ENCODE measurements at places on chromosomes 3 and 15. TPM values are rescaled to one million over a fixed set of nuclear protein-coding genes. Genes with fewer than 3 reads are reported as not detected.

GRCh38 chr3:195715134-195715533 lies 5.6 kb upstream of the MUC20 start:
- DNase-seq = no peak
- no peaks in the 10 kb centered on the region for H3K27me3 ChIP-seq
- peaks cover 13% of the 10 kb centered on the region for H3K36me3 ChIP-seq
- H3K4me3 ChIP-seq = no peak overlapping the region
- no peak overlapping the region for H3K27ac ChIP-seq

ALDH1A2 gene
- 0.19 TPM for total RNA-seq

GOLGA8M gene
- 0.46 TPM for total RNA-seq

DNA sequence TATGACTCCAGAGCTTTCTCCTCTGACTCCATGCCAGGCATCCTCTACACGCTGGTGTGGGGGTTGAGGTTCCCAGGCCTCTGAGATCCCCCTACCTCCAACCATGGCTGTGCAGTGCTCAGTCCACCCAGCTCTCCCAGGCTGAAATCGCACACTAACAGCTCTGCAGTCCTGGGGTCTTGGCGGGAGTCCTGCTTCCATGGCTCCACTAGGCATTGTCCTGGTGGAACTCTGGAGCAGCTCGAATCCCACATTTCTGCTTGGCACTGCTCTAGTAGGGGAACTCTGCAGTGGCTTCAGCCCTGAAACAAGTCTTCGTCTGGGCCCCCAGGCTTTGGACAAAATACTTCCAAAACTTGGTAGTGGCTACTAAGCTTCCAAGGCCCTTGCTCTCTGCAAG lies 50.7 kb downstream of the ROPN1B start:
- peaks cover 6% of the 10 kb centered on the region for H3K36me3 ChIP-seq
- H3K4me1 ChIP-seq = no peaks in the 10 kb centered on the region
- no peak overlapping the region for H3K4me3 ChIP-seq
- no peak overlapping the region for H3K27ac ChIP-seq
- H3K27me3 ChIP-seq = no peaks in the 10 kb centered on the region

GALNT15 gene
- total RNA-seq = not detected

DNA sequence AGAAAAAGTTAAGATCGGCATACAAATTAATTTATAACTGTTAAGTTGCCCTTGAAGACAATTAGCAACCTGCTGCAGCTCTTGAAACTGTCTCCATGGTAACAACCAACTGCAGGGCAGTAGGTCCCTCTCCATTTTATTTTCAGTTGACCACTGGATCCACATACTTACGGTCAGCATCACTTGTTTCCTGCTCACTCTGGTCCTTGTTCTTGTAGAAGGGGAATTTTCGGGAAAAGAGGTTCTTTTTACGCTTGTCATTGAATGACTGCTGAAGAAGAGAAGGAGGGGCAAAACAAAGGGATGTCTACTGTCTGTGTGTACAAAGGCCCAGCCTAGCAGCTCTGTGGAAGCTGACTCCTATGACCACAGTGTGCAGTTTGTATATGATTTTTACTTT lies 46.8 kb upstream of the MELTF start:
- no peaks in the 10 kb centered on the region for H3K27me3 ChIP-seq
- H3K4me1 ChIP-seq = no peaks in the 10 kb centered on the region

ZXDC gene
- 18.2 TPM for total RNA-seq

TRPM1 gene
- total RNA-seq = not detected

- H3K27ac ChIP-seq = no peak overlapping the region
- H3K27me3 ChIP-seq = no peaks in the 10 kb centered on the region
- H3K4me3 ChIP-seq = no peak overlapping the region
- no peaks in the 10 kb centered on the region for H3K4me1 ChIP-seq
These were observed 75.6 kb downstream of the RAD18 start for GRCh38 chr3:8887435-8888300.

- peaks cover 23% of the 10 kb centered on the region for H3K4me1 ChIP-seq
- no peaks in the 10 kb centered on the region for H3K36me3 ChIP-seq
- H3K4me3 ChIP-seq = peak overlapping the region; percentile 12
These were observed 3.2 kb downstream of the TNNC1 start for GRCh38 chr3:52450489-52451236.

- no peaks in the 10 kb centered on the region for H3K4me1 ChIP-seq
- no peak within 1 kb of the TSS for H3K4me3 ChIP-seq
- no peak for DNase-seq
- H3K27ac ChIP-seq = no peak within 1 kb of the TSS
These were observed at the start of gene A4GNT for GRCh38 chr3:138132239-138132638. A4GNT (minus strand) TSS chr3:138132390; CDS start chr3:138131256, 1,134 bp downstream.

SPATA12 gene
- total RNA-seq = not detected

LSAMP gene
- not detected for total RNA-seq

DNA sequence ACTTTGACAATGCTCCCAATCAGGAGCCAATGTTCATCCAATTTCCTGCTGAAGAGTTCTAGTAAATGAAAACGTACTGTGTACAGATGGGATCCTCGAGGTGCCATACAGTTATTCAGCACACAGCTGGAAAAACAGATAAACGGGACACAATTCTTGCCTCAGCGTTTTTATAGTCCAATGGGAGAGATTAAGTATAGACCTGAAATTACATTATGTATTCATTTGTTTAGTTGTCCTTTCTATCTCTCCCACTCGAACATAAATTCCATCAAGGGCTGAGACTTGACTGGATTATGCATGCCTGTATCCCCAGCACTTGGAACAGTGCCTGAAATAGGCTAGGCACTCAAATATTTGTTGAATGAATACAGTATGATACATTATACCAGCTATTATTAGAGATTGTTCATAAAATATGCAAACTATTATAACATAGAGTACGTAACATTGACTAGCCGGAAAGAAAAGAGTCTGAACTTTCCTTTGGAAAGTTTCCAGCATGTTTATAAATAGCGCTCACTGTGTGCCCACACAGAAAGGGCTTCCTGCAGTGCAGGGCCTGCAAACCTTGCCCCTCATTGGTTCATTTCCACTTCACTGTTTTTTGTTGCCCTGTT lies 27.4 kb upstream of the SNTN start:
- no peak overlapping the region for H3K4me3 ChIP-seq
- H3K27ac ChIP-seq = no peak overlapping the region
- no peaks in the 10 kb centered on the region for H3K36me3 ChIP-seq
- H3K4me1 ChIP-seq = no peaks in the 10 kb centered on the region

SAMMSON gene
- total RNA-seq = not detected

DNA sequence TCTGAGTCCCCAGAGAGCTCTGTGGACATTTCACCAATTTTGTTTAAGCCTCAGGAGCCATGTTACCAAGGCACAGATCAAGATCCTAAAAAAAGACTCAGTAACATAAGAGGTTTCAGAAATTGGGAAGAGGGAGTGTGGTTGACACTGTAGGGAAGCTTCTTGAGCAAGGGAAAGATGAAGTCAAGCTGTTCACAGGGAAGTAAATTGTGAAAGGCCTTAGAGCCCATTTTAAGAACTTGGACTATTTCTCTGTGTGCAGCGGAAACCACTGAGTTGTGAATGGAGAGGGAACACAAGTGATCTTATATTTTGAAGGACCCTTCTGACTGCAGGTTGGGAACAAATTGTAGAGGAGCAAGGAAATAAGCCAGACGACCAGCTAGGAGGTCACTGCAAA lies 18.7 kb downstream of the BCL2A1 start:
- H3K36me3 ChIP-seq = no peaks in the 10 kb centered on the region
- no peak overlapping the region for H3K4me3 ChIP-seq
- H3K4me1 ChIP-seq = peaks cover 22% of the 10 kb centered on the region
- no peak overlapping the region for H3K27ac ChIP-seq
- DNase-seq = no peak
- no peaks in the 10 kb centered on the region for H3K27me3 ChIP-seq

DNA sequence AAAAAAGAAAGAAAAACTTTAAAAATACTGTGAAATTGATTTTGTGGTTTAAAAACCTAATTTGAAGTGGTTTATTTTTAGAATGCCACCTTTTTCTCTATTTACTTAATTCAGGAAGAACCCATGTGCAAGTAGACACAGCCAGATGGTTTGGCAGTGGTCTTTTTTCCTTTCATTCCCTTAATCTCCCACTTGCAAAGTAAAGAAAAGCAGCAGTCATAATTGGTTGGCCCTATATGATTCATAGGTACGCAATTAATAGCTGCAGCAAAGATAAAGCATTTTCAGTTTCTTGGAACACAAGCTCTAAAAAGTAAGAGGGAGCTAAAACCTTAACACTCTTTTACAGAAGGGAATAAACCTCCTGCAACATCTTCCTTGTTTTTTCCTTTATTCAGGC lies 115.3 kb downstream of the MECOM start:
- peaks cover 11% of the 10 kb centered on the region for H3K27me3 ChIP-seq
- no peak overlapping the region for H3K4me3 ChIP-seq
- no peaks in the 10 kb centered on the region for H3K36me3 ChIP-seq
- no peak overlapping the region for H3K27ac ChIP-seq

DNA sequence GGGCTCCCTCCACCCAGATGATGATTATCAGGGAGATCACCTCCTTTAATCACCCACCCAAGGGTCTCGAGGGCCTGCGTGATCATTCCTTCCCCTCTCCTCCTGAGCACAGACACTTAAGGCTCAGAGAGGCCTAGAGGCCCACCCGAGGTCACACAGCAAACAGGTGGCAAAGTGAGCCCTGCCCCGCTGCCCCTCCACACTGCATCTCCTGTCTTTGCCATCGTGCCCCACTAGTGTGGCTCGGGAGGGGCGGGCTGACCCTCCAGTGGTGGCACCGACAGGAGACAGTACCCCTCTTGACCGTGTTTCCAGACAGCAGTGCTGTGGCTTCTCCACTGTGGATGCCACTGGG lies 4.9 kb upstream of the PLXND1 start:
- H3K4me1 ChIP-seq = peaks cover 6% of the 10 kb centered on the region
- DNase-seq = no peak
- H3K27me3 ChIP-seq = peaks cover 2% of the 10 kb centered on the region
- H3K27ac ChIP-seq = no peak overlapping the region
- no peak overlapping the region for H3K4me3 ChIP-seq

LMAN1L gene
- total RNA-seq = not detected

DNA sequence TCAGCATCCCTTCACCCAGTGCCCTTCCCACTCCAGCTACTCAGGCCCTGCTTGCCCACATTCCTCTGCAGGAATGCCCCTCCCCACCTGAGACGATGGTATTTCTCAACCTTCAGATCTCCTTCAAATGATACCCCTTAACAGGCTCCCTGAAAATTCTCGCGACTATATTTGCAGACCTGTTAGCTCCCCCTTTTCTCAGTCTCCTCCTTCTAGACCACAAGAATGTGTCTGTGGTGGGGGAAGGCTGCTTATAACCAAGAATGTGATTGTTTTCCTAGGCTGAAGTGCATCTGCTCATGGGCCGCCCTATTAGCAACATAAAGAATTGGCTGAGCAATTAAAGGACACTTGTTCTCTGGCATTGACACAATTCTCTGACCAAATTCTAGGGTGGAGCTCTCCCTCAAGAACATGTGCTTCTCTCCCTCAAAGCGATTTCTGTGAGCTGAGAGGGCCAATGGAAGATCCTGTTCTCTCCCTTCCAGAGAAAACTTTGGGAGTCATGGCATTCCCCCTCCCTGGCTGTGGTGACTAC lies 19.1 kb upstream of the LIMD1 start:
- no peak overlapping the region for H3K4me3 ChIP-seq
- no peaks in the 10 kb centered on the region for H3K36me3 ChIP-seq
- H3K27ac ChIP-seq = no peak overlapping the region
- peaks cover 5% of the 10 kb centered on the region for H3K4me1 ChIP-seq

DNA sequence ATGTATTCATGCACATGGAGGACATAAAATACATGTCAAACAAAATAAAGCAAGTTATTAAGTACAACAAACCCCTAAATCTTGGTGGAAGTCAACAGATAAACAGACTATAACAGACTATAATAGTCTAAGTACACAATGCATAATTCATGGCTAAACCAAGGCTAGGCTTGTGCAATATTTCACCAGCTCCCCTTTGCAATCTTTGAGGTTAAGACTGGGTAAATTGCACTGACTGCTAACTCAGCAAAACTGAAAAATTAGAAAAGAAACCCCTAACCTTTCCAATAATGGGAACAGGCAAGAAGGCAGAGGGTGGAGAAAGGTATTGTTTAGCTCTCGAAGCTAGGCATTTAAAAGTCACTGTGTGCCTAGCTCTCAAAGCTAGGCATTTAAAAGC lies 304.9 kb upstream of the WNT5A start:
- no peak overlapping the region for H3K27ac ChIP-seq
- H3K36me3 ChIP-seq = no peaks in the 10 kb centered on the region
- H3K4me3 ChIP-seq = no peak overlapping the region
- no peak for DNase-seq
